ENCODE measurements at places on chromosomes 3 and 15.

- DNase-seq: no peak
Observed at GRCh38 chr15:52066842-52067544, 45.6 kb downstream of the BCL2L10 start.

DNA sequence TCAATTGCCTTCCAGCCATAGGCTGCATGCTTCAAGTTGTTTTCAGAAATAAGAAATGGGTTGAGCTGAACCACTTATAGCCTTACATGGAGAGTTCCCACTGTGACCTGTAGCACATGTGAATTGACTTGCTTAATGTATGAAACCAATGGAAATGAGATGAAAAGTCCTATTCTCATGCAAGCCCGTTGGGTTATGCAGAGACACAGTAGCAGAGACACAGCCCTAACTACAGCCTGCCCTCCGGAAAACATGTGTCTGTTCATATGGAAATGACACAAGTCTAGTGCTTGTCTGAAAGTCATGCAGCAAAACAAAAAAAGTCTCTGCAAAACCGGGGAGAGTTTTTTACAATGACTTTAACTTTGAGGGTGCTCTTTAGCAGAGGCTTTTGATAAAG is 14.5 kb downstream of the HIGD2B start:
- DNase-seq: no peak

GRCh38 chr3:38210141-38210757 is 44.9 kb downstream of the OXSR1 start:
- DNase-seq: peak; percentile 30

DNA sequence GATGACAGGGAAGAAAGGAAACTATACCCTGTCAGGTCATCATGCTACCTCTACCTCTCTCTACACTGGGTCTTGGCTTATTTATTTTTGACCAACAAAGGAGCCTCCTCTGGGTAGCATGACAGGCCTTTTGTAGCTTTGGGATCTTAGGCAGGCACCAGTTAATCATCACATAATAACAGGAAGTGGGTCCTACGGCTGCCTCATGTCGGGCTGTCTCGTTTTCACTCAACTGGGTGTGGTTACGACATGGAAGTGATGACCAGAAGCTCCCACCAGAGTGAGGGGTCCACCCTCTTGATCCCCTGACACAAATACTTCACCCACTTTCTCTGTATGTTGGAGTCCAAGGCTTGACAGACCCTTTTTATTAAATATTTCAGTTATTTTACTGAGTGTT is 105.3 kb downstream of the CD47 start:
- DNase-seq: no peak

GRCh38 chr3:184543843-184544512 is 17.6 kb upstream of the EPHB3 start:
- peak; percentile 81 for DNase-seq
